Anterior cingulate cortex (tissue), 58 donors: ENCODE measurements at places on chromosomes 6 and 20.

DNA sequence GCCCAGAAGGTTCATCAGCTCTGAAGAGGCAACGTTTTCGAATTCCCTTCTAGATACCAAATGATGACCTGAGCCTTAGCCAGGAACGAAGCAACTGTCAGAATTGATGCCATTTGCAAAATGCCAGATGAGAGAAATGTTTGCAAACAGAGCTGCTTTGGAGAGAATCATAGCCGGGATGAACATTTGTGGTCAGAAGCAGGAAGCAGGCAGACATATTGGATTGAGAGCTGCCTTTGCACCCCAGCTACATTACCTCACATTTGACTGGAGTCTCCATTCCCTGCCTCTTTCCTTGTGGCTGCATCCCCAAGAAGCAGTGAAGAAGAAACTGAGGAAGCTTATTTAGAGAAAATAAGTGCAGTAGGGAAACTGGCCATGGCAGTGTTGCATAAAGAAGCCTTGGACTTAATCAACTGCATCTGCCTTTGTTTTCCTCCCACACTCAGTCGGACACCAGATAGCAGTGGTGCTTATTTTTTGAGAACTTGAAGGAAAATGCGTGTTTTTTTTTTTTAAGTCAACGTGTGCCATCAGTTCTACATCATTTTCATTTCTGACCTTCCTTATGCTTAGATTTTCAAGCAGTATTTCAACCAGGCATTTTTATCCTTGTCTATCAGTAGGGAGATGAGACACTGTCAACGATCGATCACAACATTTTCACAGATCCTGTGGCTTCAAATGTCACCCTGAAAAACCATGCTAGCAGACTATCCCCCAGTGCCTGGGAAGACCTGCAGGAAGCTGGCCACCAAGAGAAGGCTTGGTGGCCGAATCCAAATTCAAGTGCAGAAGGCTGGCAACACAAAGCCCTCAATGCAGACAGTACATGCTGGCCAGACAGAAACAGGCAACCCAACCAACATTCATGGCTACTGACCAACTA lies 541.2 kb upstream of the JARID2 start:
- DNase-seq, result no peak

GRCh38 chr6:57173886-57174510 lies 1.9 kb downstream of the BAG2 start:
- DNase-seq, result no peak

GRCh38 chr6:97154015-97154414 lies 129.0 kb downstream of the MMS22L start:
- DNase-seq, result no peak

- DNase-seq, result no peak
These were observed 272.3 kb downstream of the TENT5A start for GRCh38 chr6:81480139-81480538.

- no peak for DNase-seq
These were observed 437.2 kb downstream of the BCKDHB start for GRCh38 chr6:80543598-80544222.

DNA sequence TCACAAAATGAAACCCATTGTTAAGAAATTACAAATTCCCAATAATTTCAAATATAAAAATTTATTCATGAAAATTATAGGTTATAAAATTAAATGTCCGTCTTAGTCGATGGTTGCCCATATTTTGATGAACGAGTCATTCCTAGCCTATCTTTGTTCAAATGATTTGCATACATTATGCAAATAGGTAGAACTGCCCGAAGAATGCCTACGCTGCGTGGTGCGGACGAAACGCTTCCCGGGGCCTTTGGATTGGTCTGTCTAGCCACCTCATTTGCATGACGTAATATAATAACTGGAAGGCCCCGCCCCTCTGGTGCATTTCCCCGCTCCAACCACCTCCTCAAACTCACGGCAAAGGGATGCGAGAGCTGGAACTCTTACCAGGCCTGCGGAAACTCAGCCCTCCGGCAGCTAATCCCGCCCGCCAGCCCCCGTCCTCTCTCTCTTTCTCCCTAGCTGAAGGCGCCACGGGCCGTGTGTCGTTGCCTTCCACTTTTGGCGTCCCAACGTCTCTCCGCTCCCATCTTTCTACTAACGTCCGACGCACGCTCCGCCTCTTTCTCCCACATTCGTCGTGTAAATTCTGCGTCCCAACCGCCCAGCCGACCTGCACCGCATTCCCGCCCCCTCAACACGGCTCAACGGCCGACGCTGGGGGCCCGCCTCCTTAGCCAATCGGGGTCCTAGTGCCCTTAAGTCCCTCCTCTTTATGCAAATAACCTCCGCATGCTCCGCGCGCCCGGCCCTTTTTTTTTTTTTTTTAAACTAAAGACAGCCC lies 520 bp upstream of the PRRC2A start:
- peak; percentile 98 for DNase-seq

DNA sequence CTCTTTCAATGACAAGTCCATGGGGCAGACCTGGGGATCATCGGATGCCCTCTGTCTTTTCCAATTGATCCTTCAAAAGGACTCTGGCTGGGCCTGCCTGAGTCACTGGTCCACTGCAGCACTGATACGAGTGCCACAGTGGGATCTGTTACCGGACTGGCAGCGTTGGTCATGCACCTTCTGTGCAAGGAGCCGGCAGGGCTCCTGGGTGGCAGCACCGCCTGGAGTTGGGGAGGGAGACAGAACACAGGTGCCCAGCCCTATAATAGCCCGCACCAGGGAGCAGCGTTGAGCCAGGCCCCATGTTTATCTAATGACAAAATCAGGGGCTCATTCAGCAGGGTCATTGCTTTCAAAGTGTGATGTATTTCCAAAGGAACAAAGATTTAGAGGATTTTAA lies 64.2 kb upstream of the NXT1 start:
- no peak for DNase-seq

- peak; percentile 10 for DNase-seq
These were observed 1.7 kb downstream of the KCNK15 start for GRCh38 chr20:44747166-44748004.

- no peak for DNase-seq
These were observed 86.6 kb upstream of the RNF24 start for GRCh38 chr20:4101910-4102309.

GRCh38 chr20:10857352-10858070 lies 183.7 kb upstream of the JAG1 start:
- DNase-seq, result no peak

DNA sequence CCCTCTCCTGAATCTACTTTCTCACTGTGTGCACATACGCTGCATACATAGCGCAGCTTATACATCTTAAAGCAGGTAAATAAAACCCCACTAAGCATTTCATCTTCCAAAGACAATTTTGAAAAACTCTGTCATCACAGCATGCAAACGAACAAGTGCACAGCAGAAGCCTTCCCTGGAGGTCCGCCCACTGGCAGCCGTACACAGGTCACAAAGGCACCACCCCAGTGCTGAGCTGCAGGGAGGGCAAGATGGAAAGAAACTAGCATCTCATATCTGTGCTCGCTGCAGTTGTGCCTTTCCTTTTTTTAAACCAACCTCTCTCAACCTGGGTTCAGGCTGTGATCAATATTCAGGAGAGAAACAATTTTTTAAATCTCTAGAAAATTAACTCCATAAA lies 73.3 kb downstream of the HUS1B start:
- no peak for DNase-seq

GRCh38 chr20:45128099-45128498 lies 3.8 kb upstream of the WFDC12 start:
- no peak for DNase-seq

- no peak for DNase-seq
These were observed 119.4 kb downstream of the JARID2 start for GRCh38 chr6:15365273-15365687.

DNA sequence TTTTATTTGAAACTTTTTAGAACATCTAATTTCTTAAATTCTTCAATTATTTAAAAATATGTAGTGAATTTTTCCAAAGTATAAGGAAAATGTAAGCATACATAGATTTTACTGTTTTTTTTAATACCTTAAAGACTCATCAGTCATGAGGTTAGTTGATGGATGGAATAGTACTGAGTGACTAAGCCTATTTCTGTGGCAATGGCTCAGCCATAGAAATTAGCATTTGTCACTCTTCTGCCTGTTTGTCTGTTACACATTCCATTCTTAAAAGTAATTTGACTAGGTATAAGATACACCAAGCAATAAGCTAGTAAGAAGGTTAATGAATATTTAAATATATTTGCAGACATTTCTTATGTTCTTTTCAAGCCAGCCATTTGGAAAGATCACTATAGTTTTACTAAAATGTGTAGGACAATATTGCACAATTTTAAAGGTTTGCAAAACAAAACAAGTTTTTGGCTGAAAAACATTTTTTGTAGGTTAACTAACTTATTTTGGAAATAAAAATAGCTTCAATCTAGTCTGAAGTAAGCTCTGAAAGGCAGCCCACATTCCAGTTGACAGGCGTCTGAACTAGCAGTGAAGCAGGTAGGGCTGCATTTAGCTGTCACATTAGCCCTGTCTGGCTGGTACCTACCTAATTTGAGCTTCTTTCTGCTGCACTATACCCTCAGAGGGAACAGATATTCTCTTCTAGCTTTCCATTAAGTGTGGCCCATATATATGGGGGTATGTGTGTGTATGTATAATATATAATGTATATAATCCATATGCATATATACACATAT lies 385.7 kb downstream of the GRIK2 start:
- no peak for DNase-seq

- no peak for DNase-seq
These were observed 75.6 kb downstream of the PRL start for GRCh38 chr6:22221211-22221610.

DNA sequence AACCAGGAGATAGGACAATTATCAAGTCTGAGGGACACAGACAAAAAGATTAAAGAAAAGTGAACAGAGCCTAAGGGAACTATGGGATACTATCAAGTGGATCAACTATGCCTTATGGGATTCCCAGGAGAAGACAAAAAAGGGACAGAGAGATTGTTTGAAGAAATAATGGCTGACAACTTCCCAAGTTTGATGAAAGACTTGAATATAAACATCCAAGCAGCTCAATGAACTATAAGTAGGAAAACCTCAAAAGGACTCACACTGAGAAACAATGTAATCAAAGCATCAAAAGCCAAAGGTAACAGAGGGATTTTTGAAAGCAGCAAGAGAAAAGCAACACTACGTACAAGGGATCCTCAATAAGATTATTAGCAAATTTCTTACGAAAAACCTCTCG lies 11.0 kb downstream of the ZNF133 start:
- DNase-seq, result no peak

GRCh38 chr6:113719064-113719463 lies 138.1 kb upstream of the MARCKS start:
- DNase-seq, result no peak

DNA sequence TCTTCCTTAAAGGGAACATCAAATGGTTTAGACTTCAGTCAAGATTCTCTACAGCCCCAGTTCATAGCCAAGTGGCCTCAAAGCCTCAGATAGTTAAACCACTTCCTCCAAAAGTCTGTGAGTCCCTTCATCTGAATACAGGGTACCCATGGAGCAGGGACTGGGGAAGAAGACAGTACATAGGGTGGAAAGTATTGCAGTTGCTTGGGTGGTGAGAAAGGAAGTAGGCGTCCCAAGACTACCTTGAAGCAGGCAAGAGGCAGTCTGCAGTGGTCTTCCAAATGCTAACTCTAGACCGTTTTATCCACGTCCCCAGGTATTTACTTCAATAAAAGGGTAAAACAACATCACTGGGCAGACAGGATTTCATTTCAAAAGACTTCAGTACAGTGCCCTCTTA lies 2.0 kb downstream of the FYN start:
- no peak for DNase-seq

GRCh38 chr6:56527934-56528333 lies 114.8 kb downstream of the DST start:
- DNase-seq, result no peak

DNA sequence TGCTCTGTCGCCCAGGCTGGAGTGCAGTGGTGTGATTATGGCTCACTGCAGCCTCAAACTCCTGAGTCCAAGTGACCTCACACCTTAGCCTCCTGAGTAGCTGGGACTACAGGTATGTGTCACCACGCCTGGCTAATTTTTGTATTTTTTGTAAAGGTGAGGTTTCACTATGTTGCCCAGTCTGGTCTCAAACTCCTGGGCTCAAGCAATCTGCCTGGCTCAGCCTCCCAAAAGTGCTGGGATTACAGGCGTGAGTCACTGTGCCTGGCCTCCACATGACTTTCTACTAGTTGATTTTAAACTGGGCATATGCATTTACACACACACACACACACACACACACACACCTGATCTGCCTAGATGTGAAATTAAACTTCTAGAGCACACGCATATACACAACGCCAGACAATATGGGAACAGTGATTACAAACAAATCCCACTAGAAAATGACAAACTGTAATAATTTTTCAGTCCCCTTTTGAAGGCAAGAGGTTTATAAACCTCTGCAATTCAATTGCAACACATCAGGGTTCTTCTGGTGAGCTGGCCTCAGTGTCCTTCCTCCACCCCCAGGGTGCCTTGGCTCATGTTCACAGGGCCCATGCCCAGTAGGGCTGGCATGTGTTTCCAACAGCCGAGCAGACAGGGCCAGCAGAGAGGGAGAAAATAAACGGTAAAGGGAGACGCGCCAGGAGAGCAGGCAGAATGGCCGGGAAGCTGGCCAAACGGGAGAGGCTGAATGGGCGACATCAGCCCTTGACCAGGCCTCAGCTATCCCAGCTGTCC lies 31.2 kb downstream of the PARD6B start:
- peak; percentile 40 for DNase-seq

GRCh38 chr20:42678895-42679294 lies 510.8 kb downstream of the PTPRT start:
- DNase-seq, result no peak

- DNase-seq, result no peak
These were observed 3.3 kb downstream of the ENTPD6 start for GRCh38 chr20:25198663-25199383.

DNA sequence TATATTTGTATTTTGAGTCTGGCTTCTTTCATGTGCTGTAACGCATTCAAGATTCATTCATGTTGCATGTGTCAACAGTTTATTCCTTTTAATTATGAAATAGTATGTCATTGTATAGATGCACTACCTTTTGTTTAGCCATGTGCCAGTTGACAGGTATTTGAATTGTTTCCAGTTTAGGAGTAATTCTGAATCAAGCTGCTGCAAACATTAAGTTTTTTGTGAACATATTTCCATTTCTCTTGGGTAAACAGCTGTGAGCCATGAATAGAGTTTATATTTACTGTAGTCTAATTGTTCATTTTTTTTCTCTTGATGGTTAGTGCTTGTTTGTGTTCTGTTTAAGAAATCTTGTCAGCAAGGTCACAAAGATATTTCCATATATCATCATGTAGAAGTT lies 142.4 kb upstream of the RIPOR2 start:
- no peak for DNase-seq

DNA sequence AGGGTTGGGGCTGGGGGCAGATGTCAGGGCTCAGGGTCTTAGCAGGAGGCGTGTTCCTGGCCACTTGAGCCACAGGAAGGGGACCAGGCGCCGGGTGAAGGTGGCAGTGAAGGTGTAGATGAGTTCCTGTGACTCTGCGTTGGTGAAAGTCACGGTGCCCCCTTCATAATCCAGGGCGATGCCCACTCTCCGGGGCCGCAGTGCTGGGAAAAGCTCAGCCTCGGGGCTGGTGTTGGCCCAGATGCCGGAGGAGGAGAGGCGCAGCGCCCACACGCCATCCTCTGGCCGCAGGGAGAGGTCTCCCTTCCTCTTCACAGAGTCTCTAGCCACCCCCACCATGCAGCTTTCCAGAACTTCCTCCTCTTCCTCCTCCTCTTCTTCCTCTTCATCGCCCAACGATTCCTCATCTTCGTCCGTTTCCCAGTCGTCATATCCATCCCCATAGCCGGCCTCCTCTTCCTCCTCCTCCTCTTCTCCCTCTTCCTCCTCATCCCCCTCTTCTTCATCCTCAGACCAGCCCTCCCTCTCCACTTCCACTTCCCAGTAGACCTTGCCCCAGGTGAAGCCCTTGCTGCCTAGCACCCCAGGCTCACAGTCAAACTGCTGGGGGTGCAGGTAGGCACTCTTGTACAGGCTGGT lies 22.6 kb downstream of the TRIM15 start:
- no peak for DNase-seq
